Uterus (tissue), 4 donors: ENCODE measurements at places on chromosomes 13 and 19. TPM values are rescaled to one million over a fixed set of nuclear protein-coding genes. Genes with fewer than 3 reads are reported as not detected.

DNAJB1 gene
- 29.4 TPM for total RNA-seq

CBY2 gene
- not detected for total RNA-seq

GAPDHS gene
- total RNA-seq = not detected

IRGC gene
- not detected for total RNA-seq

ZNF534 gene
- 0.29 TPM for total RNA-seq

KDELR1 gene
- 112 TPM for total RNA-seq

COG3 gene
- total RNA-seq = 26.2 TPM

HSH2D gene
- total RNA-seq = not detected

C19orf47 gene
- 7.1 TPM for total RNA-seq

ZNF90 gene
- 4.8 TPM for total RNA-seq

NCAN gene
- total RNA-seq = 0.21 TPM

CACNA1A gene
- total RNA-seq = 0.77 TPM

DMKN gene
- total RNA-seq = 47.4 TPM

MLLT1 gene
- 11.0 TPM for total RNA-seq

NRTN gene
- total RNA-seq = not detected

SPTBN4 gene
- not detected for total RNA-seq

SIRT6 gene
- 23.2 TPM for total RNA-seq
